ENCODE measurements at places on chromosomes 3 and 15.

- DNase-seq: no peak
These were observed 4.6 kb upstream of the KCTD6 start for GRCh38 chr3:58487140-58487886.

GRCh38 chr15:80418892-80419537 is 14.8 kb downstream of the ARNT2 start:
- no peak for DNase-seq

- DNase-seq: no peak
These were observed 141.0 kb upstream of the MYRIP start for GRCh38 chr3:39668420-39668819.

- DNase-seq: no peak
These were observed 40.2 kb downstream of the IDH2 start for GRCh38 chr15:90062023-90062442.

GRCh38 chr3:128650096-128651050 is at the start of gene RPN1:
TSS of gene RPN1 (minus strand) at chr3:128650818. CDS start at chr3:128650800, 18 bp downstream.
- peak; percentile 96 for DNase-seq

GRCh38 chr3:161893972-161894371 is 397.4 kb downstream of the OTOL1 start:
- no peak for DNase-seq

DNA sequence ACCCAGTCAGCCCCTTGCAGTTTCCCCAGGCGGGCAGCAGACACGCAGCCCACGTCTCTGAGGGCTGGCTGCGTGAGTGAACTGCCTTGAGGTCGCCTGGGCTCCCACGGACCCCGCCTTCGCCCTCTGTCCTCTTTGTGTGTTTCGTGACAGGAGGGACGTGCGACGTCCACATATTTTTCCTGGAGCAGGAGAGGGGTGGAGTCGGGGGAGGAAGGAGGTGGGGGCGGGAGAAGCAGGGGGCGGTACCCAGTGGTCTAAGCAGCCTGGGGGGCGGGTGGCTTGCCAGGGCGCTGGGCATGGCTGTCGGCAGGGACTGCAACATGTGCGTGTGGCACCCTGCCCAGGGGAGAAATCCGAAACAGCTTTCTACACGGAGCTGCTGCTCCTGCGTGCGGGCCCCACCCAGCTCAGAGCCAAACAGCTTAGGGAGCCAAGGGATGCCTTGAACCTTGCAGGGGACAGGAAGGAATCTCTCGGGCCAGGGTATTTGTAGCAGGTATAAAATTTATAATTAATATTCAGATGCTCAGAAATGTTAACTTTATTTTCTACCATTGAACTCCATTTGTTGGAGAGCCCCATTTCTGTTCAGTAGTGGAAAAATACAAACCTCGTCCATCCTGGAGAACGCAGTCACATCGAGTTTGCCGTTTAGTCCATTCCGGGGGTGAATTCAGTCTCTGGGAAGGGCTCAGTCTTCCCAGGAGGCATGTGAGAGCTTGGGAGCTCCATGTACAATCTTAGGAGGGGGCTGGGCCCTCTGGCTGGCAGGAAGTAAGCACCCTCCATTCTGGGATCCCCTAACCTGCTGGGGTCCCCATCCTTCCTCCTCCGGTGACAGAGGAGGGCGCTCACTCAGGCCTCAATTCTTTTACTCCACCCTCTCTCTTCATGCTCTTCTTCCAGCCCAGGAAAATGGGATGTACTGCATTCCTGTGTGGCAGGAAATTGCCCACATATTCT is 79.1 kb upstream of the MEF2A start:
- DNase-seq: peak; percentile 73

GRCh38 chr3:170470063-170471016 is 51.7 kb downstream of the CLDN11 start:
- no peak for DNase-seq

GRCh38 chr15:58340176-58340575 is 91.6 kb upstream of the LIPC start:
- no peak for DNase-seq

DNA sequence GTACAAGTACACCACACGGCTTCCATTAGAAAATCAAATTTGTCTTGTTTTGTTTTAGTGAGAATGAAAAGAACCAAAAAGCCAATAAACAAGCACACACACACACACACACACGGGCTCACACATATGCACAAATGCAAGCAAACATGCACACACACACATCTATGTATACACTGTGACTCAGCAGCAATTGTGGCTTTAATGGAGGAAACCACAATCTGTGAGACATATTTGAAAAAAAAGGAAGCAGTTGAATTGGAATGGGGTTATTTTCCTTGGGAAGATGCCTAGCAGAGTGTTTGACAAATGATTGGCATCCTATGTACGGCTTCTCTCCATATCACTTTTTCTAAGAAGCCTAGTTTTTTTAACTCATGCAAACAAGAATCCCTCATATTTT is 201.1 kb upstream of the ARRDC4 start:
- no peak for DNase-seq

DNA sequence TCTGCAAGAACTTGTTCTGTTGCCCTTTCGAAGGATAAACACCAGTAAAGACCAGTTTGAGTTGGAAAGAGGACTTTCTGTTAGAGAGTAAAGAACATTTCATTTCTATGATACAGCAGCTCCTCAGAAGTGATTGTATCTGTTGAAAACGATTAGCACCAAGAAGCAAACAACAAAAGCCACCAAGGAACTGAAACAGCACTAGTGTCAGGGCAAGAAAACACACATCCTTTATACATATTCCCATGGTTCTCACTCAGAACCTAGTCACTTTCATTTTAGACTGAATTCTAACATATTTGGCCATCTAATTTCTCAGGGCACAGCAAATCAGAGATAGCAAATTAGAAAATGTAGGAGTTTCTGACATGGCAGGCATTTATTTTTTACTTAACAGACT is 116.1 kb downstream of the ATP1B3 start:
- DNase-seq: no peak

- DNase-seq: no peak
These were observed 36.5 kb downstream of the ZDHHC19 start for GRCh38 chr3:196174652-196175051.

GRCh38 chr3:196949750-196950149 is 7.4 kb upstream of the NCBP2 start:
- DNase-seq: no peak

- no peak for DNase-seq
These were observed 125.1 kb downstream of the SUCLG2 start for GRCh38 chr3:67529337-67529736.

GRCh38 chr3:81816473-81817250 is 55.2 kb upstream of the GBE1 start:
- DNase-seq: no peak

DNA sequence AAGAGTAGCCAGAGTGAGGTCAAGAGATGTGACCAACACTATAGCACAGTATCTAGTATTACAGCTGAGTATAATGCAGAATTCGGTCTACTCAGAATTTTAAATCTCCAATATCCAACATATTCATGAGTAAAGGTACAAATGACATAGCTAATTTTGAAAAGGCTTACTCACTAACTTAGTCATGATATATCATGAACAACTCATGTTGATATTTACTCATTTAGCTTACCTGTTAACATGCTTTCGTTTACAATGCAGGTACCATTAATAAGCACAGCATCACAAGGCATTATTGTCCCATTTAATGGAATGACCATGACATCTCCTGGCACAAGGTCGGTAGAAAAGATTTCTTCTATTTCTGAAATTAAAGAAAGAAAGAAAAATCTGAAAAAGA is 36.9 kb downstream of the ATP13A3 start:
- no peak for DNase-seq

- no peak for DNase-seq
These were observed 604 bp downstream of the GNAI2 start for GRCh38 chr3:50236484-50237132.

DNA sequence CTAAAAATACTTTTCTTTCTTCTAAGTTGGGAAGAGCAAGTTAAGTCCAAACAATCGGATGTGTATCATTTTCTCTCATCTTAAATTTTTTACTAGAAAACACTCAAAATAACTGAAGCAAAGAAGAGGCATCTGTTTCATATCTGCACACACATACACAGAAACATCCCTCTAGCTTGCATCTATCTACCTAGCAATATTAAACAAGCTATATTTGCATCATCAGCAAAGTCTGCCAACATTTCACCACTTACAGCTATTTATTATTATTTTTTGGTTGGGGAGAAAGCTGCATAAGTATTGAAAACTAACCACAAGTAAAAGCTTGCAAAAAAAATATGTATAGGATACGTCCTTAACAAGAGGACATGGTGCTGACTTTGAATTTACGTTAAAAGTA is 1.9 kb downstream of the GOLIM4 start:
- DNase-seq: no peak

GRCh38 chr15:48954538-48954937 is 9.2 kb downstream of the SHC4 start:
- DNase-seq: no peak

DNA sequence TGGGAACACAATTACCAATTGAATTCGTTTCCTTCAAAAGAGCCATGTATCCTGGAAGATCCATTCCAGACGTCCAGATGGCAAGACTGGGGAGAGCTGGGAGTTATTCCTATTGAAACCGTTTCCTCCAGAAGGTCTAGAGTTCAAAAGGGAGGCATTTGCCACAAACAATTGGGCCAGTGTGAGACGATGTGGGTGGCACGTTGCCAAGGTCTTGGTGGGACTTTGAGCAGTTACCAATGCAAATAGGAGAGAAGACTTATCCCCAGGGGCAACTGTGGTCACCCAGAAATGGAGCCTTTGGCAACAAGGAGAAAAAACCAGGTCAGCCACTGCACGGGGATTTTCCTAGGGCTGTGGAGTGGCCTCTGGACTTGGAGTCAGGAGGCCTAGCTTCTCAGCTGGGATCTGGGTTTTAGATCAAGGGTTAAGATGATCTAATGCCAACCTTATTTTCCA is 29.6 kb upstream of the TLE3 start:
- peak; percentile 60 for DNase-seq
